ENCODE measurements at places on chromosomes 6 and 20.

DNA sequence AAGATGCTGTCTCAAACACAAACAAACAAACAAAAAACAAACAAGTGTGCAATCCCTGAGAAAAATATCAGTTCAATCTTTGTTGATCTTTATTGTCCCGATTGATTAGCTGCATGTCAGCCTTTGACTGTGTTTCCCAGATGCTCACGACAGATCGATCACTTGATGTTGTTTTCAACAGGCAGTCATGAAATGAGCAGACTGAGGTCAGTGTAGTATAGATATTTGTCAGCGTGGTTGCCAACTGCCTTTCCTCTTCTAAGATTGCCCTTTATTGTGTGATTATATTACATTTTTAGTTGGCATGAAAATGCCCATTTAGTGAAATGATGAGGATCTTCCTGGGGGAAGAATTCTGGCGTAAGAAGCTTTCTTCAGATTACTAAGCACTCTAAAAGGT is 25.6 kb downstream of the UTRN start:
- DNase-seq: no peak

DNA sequence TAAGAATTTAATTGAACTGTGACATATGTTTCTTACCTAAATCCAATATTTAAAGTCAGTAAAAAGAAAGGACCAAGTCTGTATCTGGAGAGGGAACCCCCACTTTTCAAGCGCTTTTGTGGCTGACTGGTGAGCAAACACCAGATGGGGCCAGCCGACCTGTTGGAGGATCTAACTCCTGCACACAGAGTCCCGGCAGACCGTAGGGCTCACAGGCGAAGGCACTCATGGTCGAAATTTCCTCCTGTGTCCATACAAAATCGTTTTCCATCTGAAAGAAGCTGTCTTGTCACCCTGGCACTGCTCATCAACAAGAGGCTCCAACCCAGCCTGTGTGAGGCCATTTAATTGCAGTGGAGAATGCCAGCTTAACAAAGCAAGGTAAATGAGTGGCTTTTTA is 94.0 kb downstream of the SCML4 start:
- DNase-seq: no peak

- DNase-seq: no peak
Observed at GRCh38 chr20:9206486-9206885, 137.6 kb downstream of the PLCB4 start.

GRCh38 chr6:36124881-36125280 is 5.4 kb upstream of the MAPK13 start:
- DNase-seq: no peak

- no peak for DNase-seq
Observed at GRCh38 chr6:149766156-149766769, 16.7 kb downstream of the PCMT1 start.

DNA sequence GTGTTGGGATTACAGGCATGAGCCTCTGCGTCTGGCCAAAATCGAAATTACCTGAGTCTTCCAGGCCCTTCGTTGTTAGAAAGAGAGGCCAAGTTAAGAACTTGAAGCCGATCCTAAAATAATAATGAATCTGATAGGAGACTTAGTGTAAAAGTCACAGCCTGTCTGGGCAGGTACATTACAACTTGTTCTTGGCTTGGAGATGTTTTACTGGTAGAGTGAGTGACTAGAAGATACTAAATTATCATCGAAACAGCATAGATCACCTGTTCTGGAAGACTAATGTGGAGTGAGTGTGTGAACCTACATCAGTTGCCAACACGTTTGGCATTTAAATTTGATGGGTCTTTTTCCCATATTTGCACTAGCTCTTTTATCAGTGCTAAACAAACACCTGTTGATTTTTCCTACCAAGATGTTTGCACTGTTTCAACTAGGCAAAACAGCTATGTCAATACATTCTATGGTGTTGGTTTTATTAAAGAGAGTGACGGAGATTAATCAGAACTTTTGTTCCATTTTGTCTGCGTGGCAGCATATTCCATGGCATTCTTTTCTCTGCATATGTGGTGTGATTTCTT is 4.6 kb upstream of the TMEM217 start:
- no peak for DNase-seq

DNA sequence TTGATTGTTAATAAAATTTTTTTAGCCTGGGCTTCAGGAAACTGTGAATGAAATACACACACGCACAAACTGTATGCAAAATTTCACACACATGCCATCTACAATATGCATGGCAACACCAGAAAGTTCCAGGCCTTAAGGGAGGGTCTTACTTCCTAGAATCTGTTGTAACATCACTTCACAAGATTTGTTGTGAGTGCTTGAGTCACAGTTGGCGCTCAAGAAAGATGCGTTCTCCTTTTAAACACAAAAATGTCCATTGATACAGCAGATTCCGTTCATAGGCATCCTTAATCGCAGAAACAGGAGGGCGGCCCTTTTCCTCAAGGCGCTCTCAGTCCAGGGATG is 485 bp upstream of the RTF2 start:
- no peak for DNase-seq

GRCh38 chr6:116156405-116157326 is 30.7 kb upstream of the COL10A1 start:
- no peak for DNase-seq

GRCh38 chr20:52783769-52784168 is 188.4 kb upstream of the TSHZ2 start:
- no peak for DNase-seq

Data from GM04503 (cell line).